Activated CD4-positive, CD25-positive, alpha-beta regulatory T cell treated with anti-CD3 and anti-CD28 coated beads, Interleukin-2, amount 50 U/mL, for 72 hours (primary cell): ENCODE measurements at places on chromosomes 2 and 18.

GRCh38 chr2:6968319-6969100 is 51.3 kb downstream of the RNF144A start:
- no peak for DNase-seq

DNA sequence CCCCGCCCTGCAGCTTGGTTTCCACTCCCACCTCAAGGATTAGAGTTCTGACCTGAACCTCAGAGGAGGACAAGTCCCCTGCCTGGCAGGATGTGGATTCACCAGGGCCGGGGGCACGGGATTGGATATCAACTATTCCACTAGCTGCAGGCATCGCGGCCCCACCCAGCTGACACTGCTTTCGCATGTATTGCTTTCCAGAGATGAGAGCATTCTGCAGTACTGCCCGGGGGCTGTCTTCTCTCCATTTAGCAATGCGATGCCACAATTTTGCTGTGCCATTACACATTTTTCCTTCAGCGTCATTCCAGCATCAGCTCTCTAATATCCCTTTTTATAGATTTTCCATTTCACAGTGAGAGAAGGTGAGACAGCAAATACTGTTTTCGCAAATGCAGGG is 42.0 kb downstream of the CTIF start:
- no peak for DNase-seq

GRCh38 chr2:10216677-10217488 is 85.8 kb upstream of the HPCAL1 start:
- no peak for DNase-seq

DNA sequence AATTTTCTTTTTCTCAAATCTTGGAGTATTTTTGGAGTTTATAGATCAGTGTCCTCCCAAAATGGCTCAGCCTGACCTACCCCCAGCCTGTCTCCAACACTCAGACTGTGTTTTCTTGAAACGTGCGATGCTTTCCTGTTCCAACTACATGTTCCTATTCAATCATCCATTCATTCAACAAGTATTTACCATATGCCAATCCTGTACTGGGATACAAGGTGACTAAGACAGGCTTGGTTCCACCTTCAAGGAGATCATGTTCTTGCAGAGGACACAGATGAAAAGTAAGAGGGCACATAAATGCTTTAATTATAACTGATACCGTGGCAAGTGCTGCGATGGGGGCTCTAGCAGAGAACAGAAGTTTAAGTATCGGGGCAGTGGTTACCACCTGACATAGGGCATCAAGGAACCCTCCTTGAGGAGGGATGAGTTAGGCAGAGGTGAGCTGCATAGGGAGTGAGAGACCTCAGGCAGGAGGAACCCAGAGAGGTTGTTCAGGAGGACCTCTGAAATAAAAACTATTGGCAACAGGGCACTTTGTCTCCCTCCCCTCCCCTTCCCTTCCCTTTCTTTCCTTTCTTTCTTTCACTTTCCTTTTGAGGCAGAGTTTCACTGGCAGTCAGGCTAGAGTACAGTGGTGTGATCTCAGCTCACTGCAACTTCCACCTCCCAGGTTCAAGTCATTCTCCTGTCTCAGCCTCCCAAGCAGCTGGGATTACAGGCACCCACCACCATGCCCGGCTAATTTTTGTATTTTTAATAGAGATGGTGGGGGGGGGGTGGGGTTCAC is 469.0 kb downstream of the EPHA4 start:
- no peak for DNase-seq

DNA sequence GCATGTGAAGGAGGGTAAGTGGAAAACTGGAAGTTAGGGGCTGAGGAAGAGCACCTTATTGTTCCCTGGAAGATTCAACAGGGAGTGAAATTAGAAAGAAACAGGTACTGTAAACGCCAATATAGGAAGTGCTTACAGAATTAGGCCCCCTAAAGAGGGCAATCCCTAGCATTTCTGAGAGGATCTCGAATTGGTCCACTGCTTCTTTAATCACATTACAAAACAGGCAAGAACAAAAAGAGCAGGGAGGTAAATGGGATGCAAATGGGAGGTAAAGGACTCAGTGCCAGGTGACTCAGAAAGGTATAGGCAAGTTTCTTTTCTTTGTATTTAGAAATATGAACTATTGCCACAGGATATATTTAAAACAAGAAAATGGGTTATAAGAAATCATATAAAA is 116.4 kb upstream of the FANCL start:
- no peak for DNase-seq

DNA sequence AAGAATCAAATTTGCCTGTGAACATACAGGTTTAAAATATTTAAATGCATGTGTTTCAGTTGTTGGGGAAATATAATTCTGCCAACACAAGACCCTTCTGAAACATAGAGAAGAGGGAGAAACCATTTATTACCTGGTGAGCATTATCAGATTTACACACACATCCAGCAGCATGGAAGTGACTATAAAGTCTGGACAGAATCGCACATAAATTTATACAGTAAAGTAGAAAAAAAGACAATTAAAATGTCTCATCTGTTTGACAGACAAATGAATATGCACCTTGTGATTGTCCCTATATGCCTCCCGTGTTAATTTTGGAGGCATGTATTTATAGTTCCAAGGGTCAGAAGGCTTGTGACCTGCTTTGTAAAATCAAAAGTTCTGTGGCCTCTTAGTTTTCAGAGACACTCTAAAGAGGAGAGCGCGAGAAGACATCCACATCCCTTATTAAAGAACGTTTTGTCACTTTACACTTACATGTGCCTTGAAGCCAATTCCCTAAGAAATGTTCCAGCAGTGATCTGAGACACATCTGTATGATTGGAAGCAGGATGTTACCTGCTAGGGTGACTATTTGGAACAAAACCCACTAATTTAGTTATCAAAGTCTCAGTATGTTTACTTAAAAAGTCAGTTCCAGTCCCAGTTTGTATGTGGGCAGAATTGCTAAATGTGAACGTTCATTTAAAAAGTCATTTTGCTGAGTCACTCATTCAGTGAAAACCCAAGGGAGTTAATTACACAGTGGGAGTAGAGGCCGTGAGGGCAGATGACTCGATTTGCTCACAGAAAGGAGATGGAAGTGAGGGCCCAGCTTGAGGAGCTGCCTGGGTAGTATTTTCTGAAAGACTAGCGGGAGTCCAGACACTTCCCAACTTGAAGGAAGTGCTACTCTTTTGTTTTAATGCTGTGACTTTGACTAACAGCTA is 527.6 kb upstream of the MEX3C start:
- no peak for DNase-seq

GRCh38 chr2:42216694-42217093 is 47.5 kb downstream of the EML4 start:
- DNase-seq, result no peak

- DNase-seq, result no peak
These were observed 217.2 kb downstream of the LDLRAD4 start for GRCh38 chr18:13435586-13436333.

GRCh38 chr2:204060841-204061240 is 124.3 kb downstream of the ICOS start:
- no peak for DNase-seq

- DNase-seq, result no peak
These were observed 420.1 kb upstream of the ZNF804A start for GRCh38 chr2:184178229-184178628.

DNA sequence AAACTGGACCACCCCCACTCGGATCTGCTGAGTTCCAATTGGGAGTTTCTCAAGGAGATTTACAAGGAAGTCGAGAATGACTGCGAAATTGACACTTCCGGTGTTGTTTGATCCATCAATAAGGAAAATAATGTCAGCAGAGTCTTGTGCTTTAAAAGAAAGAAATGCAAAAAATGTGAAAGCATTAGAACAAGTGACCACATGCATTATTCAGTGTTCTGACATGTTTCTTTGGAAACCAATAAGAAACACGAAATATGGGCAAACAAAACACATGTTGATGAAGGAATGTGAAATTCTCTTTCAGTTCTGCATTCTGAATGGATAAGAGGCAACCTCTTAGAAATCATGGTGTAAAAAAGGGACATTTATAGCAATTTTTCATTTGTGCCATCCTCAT is 25.9 kb downstream of the COL6A3 start:
- no peak for DNase-seq

DNA sequence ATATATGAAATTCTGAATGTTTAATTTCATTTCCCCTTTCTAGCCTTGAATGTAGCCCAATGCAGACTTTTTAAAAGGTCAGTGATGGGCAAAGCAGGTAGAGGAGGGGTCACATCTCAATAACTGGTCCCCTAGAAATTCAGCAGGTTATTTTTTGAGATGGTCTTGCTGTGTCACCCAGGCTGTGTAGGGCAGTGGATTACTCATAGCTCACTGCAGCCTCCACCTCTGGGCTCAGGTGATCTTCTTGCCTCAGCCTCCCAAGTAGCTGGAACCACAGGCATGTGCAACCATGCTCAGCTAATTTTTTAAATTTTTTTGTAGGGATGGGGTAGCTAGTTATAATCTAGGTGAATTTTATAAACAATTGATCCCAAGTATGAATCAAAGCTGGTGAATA is 8.8 kb downstream of the IAH1 start:
- DNase-seq, result no peak
